ENCODE measurements at places on chromosomes 6 and 20.

DNA sequence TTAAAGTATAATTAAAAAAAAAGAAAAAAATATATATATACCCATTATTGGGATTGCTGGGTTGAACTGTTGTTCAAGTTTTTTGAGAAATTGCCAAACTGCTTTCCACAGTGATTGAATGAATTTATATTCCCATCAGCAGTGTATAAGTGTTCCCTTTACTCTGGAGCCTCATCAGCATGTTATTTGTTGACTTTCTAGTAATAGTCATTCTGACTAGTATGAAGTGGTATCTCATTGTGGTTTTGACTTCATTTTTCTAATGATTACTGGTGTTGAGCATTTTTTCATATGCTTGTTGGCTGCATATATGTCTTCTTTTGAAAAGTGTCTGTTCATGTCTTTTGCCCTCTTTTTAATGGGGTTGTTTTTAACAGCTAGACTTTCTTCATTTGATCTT, 1260.8 kb upstream of the GJE1 start:
- no peak for DNase-seq

DNA sequence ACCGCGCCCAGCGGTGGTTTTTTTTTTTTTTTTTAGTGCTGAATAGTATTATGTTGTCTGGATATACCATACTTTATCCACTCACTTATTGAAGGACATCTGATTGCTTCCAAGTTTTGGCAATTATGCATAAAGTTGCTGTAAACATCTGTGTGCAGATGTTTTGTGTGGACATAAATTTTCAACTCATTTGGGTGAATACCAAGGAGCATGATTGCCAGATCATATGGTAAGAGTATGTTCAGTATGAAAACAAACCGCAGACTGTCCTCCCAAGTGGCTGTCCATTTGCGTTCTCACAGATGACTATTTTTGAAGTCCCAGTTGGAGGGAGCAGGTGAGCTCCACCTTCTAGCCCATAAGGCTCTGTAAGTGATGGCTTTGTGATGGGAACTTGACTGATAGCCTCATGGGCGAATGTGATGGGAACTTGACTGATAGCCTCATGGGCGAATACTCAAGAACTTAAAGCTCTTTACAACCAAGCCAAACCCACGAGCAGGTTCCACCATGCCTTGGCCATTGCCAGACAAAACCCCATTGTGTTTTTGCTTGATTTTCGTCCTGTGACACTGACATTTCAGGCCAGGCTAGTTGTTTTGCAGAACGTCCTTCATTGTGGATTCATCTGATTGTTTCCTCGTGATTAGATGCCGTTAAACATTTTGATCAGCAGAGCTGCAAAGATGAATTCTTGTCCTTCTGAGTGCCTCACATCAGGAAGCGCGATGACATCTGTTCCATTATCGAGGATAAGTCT, 51.0 kb downstream of the ZBTB2 start:
- DNase-seq = no peak

DNA sequence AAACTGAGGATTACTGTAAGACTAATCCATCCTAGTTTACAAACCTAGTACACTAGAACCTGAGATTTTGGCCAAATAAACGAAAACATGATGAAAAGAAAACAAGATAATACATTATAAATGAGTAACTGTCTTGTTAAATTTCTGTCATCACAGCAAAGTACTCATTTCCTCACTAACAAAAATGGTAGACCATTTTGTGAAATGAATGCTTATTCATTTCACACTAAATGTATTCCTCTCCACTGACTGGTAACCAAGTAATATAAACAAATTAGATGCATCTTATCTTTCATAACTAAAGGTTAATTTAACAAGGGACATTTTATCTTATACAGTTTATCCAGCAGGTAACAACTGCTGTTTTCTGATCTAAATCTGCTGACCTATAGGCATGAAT, 143.7 kb downstream of the REV3L start:
- no peak for DNase-seq

GRCh38 chr6:29680904-29681303, at the start of gene ZFP57:
Gene ZFP57, minus strand, starts transcription at chr6:29681152. Its CDS starts 4,149 bp downstream, at chr6:29677003.
- DNase-seq = no peak

GRCh38 chr6:87366072-87366827, 21.6 kb downstream of the C6orf163 start:
- no peak for DNase-seq

DNA sequence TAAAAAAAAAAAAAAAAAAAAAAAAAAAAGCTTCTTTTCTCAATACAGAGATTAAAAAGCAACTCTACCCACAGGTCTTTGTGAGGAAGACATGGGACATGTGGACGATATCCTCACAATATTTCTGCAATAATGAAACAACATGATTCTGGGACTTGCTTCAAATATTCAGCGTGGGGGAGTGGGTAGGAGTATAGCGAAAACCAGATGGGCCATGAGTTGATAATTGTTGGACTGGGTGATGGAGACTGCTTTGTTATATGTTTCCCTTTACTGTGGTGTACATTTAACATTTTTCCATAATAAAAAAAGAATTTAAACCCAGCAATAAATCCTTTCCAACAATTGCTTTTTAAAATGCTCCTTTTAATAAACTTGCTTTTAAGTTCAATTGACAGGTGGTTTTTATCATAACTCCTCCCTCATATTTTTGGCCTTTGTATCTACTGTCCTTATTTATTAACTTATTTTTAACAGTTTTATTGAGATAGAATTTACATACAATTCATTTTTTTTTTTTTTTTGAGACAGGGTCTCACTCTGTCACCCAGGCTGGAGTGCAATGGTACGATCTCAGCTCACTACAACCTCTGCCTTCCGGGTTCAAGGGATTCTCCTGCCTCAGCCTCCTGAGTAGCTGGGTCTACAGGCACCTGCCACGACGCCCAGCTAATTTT, 40.4 kb upstream of the ARFGEF2 start:
- no peak for DNase-seq

- DNase-seq = no peak
These were observed 73.9 kb downstream of the TCP11 start for GRCh38 chr6:35067234-35067633.

- no peak for DNase-seq
These were observed 491.9 kb downstream of the COL12A1 start for GRCh38 chr6:74713941-74714340.

- DNase-seq = no peak
These were observed 42.3 kb downstream of the STK4 start for GRCh38 chr20:45008521-45009049.

GRCh38 chr6:47235964-47236760, 73.5 kb downstream of the TNFRSF21 start:
- no peak for DNase-seq

DNA sequence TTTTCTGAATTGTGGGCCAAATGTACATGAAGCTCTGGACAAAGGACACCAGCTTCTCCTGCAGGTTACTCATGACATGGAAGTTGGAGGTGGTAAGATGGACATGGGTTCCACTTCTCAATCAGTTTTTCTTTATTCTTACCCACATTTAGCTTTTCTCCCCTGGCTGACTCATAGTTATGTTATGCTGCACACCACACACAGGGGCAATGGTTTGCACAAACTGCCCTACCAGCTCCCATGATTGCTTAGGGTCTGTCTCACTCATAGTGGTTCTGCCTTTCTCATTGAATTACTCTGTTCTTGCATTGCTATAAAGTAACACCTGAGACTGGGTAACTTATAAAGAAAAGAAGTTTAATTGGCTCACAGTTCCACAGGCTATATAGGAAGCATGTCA, 4.5 kb upstream of the CD109 start:
- no peak for DNase-seq

GRCh38 chr6:33116417-33116816, 40.6 kb downstream of the HLA-DPB1 start:
- no peak for DNase-seq

DNA sequence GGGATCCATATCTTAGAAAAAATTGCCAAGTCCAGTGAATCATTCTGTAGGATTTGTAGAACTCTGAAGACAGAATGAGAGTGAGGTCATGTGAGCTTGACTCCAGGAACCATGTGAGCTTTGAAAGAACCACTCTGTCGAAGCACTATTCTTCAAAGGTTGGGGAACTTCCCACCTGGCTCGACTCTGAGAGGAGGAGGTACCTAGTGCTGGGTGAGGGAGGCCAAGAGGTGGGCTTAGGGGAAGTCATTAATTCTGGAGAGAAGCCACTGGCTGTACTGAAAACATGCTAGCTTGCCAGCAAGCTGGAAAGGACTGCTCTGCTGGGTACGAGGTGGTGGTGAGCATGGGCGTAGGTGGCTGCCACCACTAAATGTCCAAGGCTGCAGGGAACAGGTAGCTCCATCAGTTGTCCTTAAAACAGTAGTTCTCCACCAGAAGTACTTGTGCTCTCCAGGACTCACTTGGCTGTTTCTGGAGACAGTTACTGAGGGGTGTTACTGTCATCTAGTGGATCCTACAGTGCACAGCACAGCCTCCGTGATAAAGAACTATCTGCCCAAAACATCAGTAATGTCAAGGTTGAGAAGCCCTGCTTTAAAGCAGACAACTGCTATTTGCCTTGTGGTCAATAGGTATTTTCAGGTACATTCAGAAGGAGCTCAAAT, 34.7 kb upstream of the SYNJ2 start:
- no peak for DNase-seq
